ENCODE measurements at places on chromosomes 1 and 21.
A peak's percentile ranks its signal among the peaks of the same experiment; 100 is the strongest.

DNA sequence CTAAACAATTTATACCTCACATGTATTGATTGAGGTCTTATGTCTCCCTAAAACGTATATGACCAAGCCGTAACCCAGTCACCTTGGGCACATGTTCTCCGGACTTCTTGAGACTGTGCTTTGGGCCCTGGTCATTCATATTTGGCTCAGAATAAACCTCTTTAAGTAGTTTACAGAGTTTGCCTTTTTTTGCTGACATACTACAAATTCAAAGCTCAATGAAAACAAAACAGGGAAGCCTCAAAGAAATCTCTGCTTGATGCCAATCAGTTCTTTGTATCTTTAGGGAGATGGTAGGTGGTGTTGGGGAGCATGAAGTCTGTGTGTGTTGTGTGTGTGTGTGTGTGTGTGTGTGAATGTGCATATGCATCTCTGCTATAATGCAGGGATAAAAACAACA lies 247.0 kb downstream of the KCNJ6 start:
- no peak for DNase-seq

DNA sequence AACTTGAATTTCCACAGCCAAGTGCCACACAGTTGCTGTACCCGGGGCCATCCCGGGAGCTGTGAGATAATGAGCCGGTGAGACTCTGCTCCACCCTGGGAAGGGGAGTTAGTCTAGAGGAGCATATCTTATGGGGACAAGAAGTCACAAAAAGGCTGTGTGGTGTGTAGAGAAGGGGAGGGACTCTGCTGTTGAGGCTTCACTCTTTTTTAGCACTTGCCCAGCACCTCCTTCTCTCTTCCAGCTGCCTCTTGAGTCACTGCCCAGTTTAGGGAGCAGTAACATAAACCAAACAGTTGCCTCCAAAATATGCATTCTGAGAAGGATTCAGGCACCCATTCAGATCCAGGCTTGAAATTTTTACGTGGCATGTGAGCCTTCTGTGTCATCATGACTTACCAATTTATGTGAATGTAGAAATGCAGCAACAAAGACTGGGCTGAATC lies 744 bp upstream of the WDR26 start:
- DNase-seq, result no peak

DNA sequence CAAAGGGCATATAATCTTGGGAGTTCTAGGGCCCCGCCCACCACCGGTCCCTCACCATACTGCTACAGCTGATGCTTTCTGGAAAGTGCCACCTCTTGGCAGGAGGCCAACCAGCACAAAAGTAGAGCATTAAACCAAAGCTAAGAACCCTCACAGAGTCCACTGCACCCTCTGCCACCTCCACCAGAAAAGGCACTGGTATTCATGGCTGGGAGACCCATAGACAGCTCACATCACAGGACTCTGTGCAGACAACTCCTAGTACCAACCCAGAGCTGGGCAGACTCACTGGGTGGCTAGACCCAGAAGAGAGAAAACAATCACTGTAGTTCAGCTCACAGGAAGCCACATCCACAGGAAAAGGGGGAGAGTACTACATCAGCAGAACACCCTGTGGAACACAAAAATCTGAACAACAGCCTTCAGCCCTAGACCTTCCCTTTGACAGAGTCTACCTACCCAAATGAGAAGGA lies 10.8 kb downstream of the THEM4 start:
- DNase-seq, result no peak

DNA sequence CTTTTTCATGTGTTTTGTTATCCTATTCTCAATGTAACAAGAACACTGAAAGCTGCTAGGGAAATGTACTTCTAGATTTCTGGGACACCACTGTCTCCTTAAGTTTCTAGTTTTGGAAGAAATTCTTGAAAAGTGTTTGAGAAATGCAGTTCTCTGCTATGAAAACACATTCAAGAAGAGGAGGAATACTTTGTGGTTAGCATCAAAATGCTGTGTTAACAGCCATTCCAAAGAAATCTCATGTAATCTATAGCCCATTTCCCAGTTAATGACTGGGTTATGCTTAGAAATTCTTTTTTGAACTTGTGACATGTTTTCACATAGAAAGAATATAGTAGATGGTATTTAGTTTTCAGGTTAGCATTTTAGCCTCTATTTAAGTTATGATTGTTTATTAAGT lies 6.0 kb downstream of the RAVER2 start:
- DNase-seq, result no peak

- peak; percentile 52 for DNase-seq
These were observed 1.0 kb downstream of the PLPP3 start for GRCh38 chr1:56578138-56578962.

DNA sequence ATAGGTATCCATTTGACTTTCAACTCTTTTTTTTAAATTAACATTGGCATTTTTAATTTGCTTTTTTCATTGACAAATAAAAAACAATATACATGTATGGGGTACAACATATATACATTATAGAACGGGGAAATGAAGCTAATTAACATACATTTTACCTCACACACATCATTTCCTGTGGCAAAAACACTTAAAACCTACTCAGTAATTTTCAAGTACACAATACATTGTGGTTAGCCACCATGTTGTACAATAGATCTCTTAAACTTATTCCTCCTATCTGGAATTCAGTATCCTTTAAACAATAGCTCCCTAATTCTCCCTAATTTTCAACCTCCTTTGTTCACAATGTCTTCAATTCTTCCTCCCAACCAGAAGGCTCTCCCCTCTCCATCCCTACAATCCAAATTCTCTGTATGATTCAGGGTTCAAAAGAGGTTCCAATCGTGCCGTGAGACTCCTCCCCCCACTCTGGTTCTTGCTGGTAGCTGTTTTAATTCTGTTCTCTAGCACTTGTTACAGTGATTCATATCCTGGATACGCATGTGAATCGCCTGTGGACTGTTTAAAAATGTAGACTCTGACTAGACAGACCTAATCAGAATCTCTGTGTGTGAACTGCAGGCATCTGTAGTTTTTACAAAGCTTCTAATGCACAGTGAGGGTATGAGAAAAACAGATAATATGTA lies 87.6 kb upstream of the DUSP10 start:
- DNase-seq, result no peak

- DNase-seq, result no peak
These were observed 1.4 kb upstream of the RBM15 start for GRCh38 chr1:110337704-110338308.

DNA sequence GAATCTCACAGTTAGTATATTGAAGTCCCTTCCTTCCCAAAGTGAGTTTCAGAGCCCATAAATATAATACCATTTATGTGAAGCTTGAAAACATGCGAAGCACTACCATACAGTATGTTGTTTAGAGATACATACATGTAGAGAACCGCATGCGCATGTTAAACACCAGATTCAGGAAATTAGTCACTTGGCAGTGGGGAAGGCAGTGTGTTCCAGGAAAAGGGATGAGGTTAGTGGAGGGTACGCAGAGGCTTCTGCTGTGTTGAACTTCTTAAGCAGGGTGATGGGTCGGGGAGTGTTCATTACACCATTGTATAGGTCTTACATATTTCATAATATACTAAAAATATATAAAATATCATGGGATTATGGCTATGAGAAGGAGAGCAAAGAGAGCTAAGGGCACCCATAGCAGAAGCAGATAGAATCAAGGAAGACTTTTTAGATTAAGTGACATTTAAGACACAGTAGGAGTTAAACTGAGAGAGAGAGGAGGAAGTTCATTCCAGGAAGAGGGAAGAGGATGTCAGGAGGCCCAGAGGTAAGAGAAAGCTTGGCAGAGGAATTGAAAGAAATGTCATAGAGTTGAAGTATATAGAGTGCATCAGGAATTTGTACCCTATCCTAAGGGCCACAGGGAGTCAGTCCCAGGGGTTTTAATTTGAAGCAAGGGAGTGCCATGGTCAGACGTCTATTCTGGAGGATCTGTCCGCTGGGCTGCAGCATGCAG lies 43.5 kb upstream of the SARS1 start:
- DNase-seq, result no peak

GRCh38 chr1:201090541-201090940 lies 21.7 kb downstream of the CACNA1S start:
- DNase-seq, result no peak

- DNase-seq, result no peak
These were observed 68.8 kb upstream of the DNAH14 start for GRCh38 chr1:224860488-224861338.

DNA sequence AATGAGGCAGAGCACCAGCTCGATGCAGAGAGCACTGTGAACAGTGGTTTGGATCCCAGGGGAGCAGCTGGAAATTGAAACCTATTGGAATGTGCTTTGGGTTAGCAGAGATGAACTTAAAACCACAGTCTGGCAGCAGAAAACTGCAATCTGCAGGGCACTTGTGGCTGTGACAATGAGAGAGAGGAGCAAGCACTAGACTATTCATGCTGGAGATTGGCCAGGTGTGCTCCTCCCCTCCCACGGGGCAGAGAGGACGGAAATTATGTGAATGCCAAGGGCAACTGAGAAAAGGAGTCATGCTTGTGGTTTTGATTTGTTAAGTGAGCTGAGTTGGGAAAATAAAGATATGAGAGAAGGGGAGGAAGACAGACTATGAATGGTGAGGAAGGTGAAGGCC lies 38.1 kb downstream of the HSD3B2 start:
- no peak for DNase-seq

DNA sequence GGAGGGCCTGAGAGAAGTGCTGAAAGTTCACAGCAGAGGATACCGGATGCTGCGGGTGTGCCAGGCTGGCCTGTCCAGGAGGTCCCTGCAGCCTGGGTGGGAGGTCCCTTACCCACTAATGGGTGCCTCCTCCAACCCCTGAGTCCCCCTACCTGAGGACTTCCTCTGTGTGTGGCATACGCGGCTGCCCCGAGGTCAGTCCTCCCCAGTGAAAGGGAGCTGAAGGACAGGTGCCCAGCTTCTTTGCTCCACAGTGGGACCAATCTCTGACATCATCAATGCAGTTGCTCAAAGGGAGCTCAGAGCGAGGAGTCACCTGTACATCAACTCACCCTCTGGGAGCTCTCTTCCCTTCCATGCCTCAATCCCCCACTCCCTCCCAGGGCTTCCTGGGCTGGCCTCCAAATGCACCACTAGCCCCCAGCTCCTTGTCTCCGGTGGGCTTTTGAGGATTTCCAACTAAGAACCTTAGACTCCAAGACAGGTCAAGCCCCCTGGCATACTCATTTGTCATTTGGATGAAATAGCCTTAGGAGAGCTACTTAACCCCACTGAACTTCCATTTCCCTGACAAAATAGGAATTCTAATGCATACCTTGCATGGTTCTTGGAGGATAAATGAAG lies 53.9 kb downstream of the PDE9A start:
- DNase-seq, result no peak

GRCh38 chr1:162708286-162708685 lies 76.0 kb downstream of the DDR2 start:
- peak; percentile 20 for DNase-seq

DNA sequence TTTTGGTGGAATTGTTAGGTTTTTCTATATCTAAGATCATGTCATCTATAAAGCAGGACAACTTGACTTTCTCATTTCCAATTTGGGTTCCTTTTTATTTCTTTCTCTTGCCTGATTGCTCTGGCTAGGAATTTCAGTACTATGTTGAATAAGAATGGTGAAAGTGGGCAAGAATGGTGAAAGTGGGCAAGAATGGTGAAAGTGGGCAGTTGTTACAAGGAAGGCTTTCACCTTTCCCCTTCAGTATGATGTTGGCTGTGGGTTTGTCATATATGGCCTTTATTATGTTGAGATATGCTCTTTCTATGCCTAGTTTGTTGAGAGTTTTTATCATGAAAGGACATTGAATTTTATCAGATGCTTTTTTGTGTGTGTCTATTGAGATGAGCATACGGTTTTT lies 64.5 kb downstream of the XPR1 start:
- no peak for DNase-seq

- DNase-seq, result no peak
These were observed 25.8 kb upstream of the VPS26C start for GRCh38 chr21:37292941-37293340.

GRCh38 chr1:22507587-22507986 lies 55.7 kb upstream of the EPHA8 start:
- peak; percentile 88 for DNase-seq

DNA sequence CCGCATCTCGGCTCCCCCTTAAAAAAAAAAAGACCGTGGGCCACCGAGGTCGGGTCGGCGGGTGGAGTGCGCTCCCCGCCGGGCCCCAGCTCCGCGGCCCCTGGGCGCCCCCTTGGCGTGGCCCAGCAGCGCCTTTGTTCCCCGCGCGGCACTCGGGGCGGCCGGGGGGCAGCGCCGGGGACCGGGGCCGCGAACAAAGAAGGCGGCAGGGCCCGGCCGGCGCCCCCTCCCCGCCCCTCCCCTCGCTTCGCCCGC lies 571 bp downstream of the MARCKSL1 start:
- no peak for DNase-seq

- no peak for DNase-seq
These were observed 11.8 kb upstream of the RAP1GAP start for GRCh38 chr1:21680918-21681317.

GRCh38 chr1:43059640-43060574 lies 101.2 kb upstream of the SLC2A1 start:
- no peak for DNase-seq

DNA sequence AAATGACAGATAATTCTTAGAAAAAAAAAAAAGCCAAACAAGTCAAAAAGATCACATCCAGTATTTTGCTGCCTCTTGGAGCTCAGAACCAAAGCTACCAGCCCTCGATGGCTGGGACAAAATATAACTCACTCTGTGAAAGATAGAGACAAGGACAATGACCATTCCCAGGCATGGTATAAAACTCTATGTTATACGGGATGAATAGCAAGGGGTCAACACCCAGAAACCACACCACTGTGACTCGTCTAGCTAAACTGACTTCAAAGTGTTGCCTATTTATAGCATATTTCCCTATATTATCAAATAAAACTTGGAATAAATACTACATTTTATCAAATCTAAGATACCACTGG lies 10.1 kb downstream of the TMEM63A start:
- no peak for DNase-seq

GRCh38 chr1:31689379-31689778 lies 14.4 kb downstream of the COL16A1 start:
- no peak for DNase-seq

DNA sequence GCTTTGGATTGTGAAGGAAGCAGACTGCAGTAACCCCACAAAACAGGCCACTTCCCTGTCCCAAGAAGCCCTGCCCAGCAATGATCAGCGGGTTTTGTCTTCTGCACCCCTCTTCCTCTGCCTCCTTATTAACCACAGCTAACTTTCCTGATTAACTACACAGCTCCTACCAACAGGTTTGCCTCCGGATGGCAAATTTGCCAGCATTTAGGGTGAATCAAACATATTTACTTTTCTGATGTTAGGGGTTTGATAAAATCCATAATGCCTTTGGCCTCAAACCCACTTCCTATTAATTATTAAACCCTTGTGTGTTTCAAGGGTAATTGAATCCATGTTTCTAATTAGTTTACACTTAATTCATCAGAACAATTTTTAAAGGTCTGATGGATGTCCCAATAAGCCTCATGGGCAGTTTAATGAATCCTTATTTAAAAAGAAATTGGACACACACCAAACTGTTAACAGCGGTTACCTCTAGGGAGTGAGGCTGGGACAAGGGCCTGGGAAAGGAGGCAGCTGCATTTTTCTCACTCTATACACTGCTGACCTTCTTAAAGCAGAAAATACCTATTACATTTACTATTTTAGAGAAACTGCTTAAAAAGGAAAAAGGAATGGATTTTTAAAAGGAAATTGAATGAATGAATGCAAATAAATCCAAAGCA lies 91.9 kb downstream of the CSMD2 start:
- no peak for DNase-seq

- DNase-seq, result no peak
These were observed 31.8 kb downstream of the CLEC20A start for GRCh38 chr1:178465011-178465410.

- DNase-seq, result no peak
These were observed 26.3 kb upstream of the MAN1C1 start for GRCh38 chr1:25590096-25590824.
